Pancreas (tissue), 10 donors: ENCODE measurements at places on chromosomes 1 and 21.

DNA sequence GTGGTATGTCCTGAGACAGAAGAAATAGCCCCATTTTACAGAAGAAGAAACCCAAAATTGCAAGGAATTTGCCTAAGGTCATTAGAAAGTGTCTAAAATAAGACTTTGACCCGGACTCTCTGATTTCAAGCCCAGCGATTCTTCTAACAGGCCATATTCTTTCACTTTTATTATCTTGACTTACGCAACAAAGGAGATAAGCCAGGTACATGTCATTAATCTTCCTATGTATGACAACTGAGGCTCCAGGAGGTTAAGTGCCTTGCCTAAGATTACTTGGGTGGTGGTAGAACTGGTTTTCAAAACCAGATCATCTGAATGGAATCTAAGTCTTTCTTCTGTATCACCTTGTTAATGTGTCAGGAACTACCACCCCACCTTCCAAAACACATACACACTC lies 124.3 kb downstream of the PBX1 start:
- no peak overlapping the region for H3K4me3 ChIP-seq
- no peak for DNase-seq
- peaks cover 38% of the 10 kb centered on the region for H3K4me1 ChIP-seq
- H3K27ac ChIP-seq: peak overlapping the region; percentile 56

DNA sequence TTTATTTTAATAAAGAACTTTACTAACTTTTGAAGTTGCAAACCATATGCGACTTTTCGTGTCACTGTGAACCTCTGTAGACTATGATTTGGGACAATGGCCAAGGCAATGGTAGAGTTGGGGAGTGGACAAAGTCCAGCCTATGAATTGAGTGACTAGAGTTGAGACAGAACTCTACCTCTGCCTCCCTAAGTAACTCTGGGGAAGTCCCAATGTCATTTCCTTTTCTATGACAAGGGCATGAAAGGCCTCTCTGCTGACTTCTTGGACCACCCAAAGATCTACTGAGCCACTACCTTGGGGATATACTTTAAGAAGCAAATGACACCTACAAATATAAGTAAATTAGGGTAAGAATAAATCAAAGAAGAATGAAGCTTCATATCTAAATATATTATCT lies 19.3 kb downstream of the BEND5 start:
- no peak overlapping the region for H3K4me3 ChIP-seq
- DNase-seq: no peak
- no peaks in the 10 kb centered on the region for H3K27me3 ChIP-seq

DNA sequence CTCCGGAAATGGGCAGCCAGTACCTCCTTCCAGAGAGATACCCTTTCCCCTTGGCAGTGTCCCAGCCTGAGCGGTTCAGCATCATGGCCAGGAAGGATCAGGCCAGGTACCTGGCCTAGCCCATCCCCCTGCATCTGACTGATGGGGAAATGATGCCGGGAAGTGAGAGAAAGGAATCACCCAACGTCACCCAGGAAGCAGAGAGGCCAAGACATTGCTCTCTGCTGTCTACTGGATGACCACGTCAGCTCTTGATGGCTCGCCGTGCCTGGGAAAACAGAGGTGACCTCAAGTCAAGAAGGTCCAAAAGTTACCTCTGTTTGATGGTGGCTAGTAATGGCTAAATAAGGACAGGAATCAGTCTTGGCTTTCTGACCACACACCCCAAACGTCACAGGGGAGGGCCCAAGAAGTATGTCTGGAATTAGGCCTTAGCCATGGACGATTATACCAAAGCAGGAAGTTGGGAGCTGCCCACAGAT lies 79.0 kb downstream of the MRPL37 start:
- peak overlapping the region; percentile 24 for H3K27ac ChIP-seq

GRCh38 chr1:165445388-165445787 lies 462 bp upstream of the RXRG start:
- H3K36me3 ChIP-seq: no peaks in the 10 kb centered on the region
- H3K27ac ChIP-seq: no peak overlapping the region
- no peaks in the 10 kb centered on the region for H3K4me1 ChIP-seq
- DNase-seq: no peak
- peaks cover 7% of the 10 kb centered on the region for H3K27me3 ChIP-seq
- H3K4me3 ChIP-seq: no peak overlapping the region

- peaks cover 15% of the 10 kb centered on the region for H3K4me1 ChIP-seq
- no peak overlapping the region for H3K4me3 ChIP-seq
- no peak for DNase-seq
- H3K27me3 ChIP-seq: no peaks in the 10 kb centered on the region
Observed at GRCh38 chr21:17460094-17460493, 52.7 kb upstream of the CXADR start.

DNA sequence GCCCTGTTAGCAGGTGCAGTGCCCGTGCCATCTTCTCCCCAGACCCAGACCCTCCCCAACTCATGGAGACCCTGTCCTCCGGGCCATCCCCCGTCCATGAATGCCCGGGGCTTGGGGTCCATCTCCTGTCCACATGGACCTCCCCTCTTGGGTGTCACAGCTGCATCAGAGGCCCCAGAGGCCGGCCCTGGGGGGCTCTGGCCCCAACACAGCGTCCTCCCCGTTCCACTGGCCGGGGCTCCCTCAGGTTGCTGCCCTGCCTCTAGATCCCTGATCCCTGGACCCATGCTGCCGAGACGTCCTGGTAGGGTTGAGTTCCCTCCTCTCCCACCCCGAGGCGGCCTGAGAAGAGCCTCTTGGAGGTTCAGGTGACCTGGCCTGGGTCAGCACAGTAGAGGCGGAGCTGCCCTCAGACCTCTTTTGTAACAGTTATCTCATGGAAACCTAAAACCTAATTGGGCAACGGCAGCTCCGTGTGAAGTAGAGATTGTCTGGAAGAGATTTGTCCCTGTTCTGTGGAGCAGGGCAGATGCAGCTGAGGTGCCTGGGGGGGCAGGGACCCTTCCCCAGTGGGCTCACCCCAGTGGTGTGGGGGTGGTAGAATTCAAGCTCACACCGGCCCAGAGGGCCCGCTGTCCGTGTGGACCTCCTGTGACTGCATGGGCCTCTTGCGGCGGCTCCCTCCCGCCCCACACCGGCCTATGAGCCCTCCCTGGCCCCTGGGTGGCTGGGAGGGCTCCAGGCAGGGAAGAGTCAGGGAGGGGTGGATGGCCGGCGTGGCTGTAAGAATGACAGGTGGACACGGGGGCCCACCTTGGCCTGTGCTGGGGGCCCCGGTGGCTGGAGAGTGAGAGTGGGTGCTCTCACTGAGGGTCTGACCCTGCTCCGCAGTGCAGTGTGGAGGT lies 56.1 kb downstream of the SKI start:
- no peak for DNase-seq
- no peaks in the 10 kb centered on the region for H3K27me3 ChIP-seq
- no peak overlapping the region for H3K4me3 ChIP-seq
- no peaks in the 10 kb centered on the region for H3K4me1 ChIP-seq
- no peak overlapping the region for H3K27ac ChIP-seq

- peak overlapping the region; percentile 48 for H3K4me3 ChIP-seq
- peaks cover 4% of the 10 kb centered on the region for H3K4me1 ChIP-seq
- no peak overlapping the region for H3K27ac ChIP-seq
- H3K36me3 ChIP-seq: no peaks in the 10 kb centered on the region
- peak; percentile 62 for DNase-seq
- H3K27me3 ChIP-seq: peaks cover 1% of the 10 kb centered on the region
Observed at GRCh38 chr1:107141491-107142126, 770 bp downstream of the NTNG1 start.

DNA sequence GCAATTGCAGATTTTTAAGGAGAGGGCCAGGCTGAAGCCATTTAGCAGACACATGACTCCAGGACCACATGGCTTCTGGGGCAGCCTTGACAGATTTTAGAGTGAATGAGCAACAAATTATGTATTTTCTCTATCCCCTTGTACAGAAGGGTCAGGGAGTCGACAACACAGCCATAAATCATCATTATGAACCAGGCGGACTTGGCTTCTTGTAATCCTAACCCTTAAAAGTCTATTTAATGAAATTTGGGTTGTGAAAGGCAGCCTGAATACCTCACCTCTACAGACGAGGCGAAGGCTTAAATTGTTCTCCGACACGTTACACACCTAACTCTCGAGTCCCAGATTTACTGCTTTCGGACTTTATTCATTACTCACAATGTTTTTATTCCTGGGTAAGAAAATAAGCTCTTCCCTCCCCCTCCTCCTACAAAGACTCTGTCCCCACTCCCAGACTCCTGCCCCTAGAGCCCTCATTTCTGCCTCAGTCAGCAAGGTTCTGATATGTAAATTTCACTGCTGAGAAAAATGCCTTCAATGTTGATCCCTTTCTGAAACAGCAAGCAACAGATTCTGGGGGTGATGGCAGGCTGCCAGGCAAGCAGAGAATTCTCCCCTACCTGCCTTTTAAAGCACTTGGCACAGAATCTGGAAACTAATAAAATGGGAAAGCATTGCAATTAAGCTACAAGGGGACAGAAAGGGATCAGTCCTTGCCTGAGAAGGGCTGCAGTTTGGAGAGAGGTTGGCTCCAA lies 51.6 kb downstream of the PLPP3 start:
- DNase-seq: no peak
- H3K4me1 ChIP-seq: peaks cover 16% of the 10 kb centered on the region
- peak overlapping the region; percentile 13 for H3K27ac ChIP-seq

DNA sequence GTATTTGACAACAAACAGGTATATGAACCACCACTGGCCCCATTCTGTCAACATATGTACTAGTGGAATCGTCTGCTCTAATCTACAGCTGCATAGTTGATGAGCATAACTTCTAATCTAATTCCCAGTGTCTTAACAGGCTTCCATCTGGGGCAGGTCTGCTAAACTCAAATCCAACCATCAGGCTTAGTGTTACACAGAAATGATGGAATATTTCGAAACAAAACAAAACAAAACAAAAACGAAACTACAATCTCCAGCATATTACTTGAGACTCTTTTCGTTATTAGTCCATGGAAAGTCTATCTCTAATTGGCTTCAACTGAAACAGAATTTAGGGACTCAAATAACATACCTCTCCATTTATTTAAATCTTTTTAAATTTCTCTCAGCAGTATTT lies 37.6 kb downstream of the DIPK1A start:
- H3K4me3 ChIP-seq: no peak overlapping the region
- H3K27me3 ChIP-seq: no peaks in the 10 kb centered on the region
- no peak for DNase-seq
- no peaks in the 10 kb centered on the region for H3K36me3 ChIP-seq
- no peaks in the 10 kb centered on the region for H3K4me1 ChIP-seq

DNA sequence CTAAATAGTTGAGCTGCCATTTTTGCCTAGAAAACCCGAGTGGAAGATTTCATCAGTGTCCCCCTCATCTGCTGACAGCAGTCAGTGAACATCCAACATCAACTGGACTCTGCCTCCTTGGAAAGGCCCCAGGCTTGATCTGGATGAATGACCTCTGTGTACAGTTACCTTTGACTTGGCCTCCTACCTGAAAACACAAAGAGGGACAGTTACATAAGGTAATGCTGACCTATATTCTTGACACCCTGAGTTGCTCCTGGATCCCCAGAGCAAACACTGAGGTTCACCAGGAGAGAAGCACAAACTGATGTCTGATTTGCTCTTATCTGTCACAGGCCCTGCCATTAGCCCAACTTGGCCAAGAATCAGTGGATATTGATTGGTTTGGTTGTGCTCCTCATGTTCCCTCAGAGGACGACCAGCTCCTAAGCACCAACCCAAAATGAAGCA lies 138.9 kb downstream of the PROX1 start:
- DNase-seq: no peak
- peaks cover 4% of the 10 kb centered on the region for H3K4me1 ChIP-seq
- H3K36me3 ChIP-seq: no peaks in the 10 kb centered on the region
- no peaks in the 10 kb centered on the region for H3K27me3 ChIP-seq

GRCh38 chr1:25550155-25550506 lies 6.7 kb downstream of the LDLRAP1 start:
- no peak overlapping the region for H3K27ac ChIP-seq
- H3K4me3 ChIP-seq: no peak overlapping the region
- no peaks in the 10 kb centered on the region for H3K27me3 ChIP-seq
- no peak for DNase-seq

- no peaks in the 10 kb centered on the region for H3K4me1 ChIP-seq
- no peaks in the 10 kb centered on the region for H3K27me3 ChIP-seq
- H3K36me3 ChIP-seq: no peaks in the 10 kb centered on the region
- H3K27ac ChIP-seq: no peak overlapping the region
Observed at GRCh38 chr21:37044643-37045042, 28.2 kb downstream of the PIGP start.

- no peaks in the 10 kb centered on the region for H3K4me1 ChIP-seq
- no peak for DNase-seq
- H3K4me3 ChIP-seq: no peak overlapping the region
Observed at GRCh38 chr1:31531177-31531999, 44.9 kb upstream of the TINAGL1 start.

GRCh38 chr1:56333461-56333860 lies 245.9 kb downstream of the PLPP3 start:
- H3K27me3 ChIP-seq: no peaks in the 10 kb centered on the region
- no peaks in the 10 kb centered on the region for H3K4me1 ChIP-seq
- DNase-seq: no peak
- no peak overlapping the region for H3K27ac ChIP-seq
- H3K36me3 ChIP-seq: no peaks in the 10 kb centered on the region

GRCh38 chr1:221837896-221838295 lies 96.0 kb upstream of the DUSP10 start:
- no peak overlapping the region for H3K4me3 ChIP-seq
- DNase-seq: no peak
- peaks cover 7% of the 10 kb centered on the region for H3K4me1 ChIP-seq
- no peaks in the 10 kb centered on the region for H3K36me3 ChIP-seq
- no peaks in the 10 kb centered on the region for H3K27me3 ChIP-seq

- no peak for DNase-seq
- H3K36me3 ChIP-seq: no peaks in the 10 kb centered on the region
- no peaks in the 10 kb centered on the region for H3K27me3 ChIP-seq
- H3K4me3 ChIP-seq: no peak overlapping the region
Observed at GRCh38 chr1:164440232-164440631, 118.8 kb upstream of the PBX1 start.

GRCh38 chr21:16408280-16408679 lies 678.5 kb downstream of the USP25 start:
- peaks cover 7% of the 10 kb centered on the region for H3K4me1 ChIP-seq
- no peak overlapping the region for H3K4me3 ChIP-seq
- no peak for DNase-seq
- no peaks in the 10 kb centered on the region for H3K36me3 ChIP-seq

DNA sequence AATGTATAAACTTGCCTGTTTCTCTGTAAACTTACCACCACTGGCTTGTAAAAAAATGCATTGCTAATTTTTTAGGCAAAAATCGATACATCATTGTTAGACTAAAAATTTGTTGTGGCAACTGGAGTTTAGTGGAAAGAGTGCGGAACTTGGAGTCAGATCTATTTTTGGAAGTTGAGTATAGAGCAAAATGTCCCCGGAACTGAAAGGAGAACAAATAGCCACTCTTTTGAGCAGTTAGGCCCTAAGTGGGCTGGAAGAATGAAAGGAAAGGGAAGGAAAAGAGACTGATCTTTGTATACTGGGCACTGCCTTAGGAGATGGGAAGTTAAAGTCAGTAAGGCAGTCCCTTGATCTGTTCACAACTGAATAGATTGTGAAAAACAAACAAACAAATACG lies 30.2 kb downstream of the OPTC start:
- no peak for DNase-seq

- no peak for DNase-seq
- H3K27me3 ChIP-seq: no peaks in the 10 kb centered on the region
- no peaks in the 10 kb centered on the region for H3K4me1 ChIP-seq
- no peaks in the 10 kb centered on the region for H3K36me3 ChIP-seq
- H3K27ac ChIP-seq: no peak overlapping the region
- no peak overlapping the region for H3K4me3 ChIP-seq
Observed at GRCh38 chr1:102472520-102472919, 475.8 kb upstream of the OLFM3 start.

- DNase-seq: no peak
- H3K27me3 ChIP-seq: no peaks in the 10 kb centered on the region
- no peaks in the 10 kb centered on the region for H3K4me1 ChIP-seq
- H3K36me3 ChIP-seq: no peaks in the 10 kb centered on the region
- H3K27ac ChIP-seq: no peak overlapping the region
Observed at GRCh38 chr1:184146202-184146601, 94.7 kb downstream of the TSEN15 start.
